ENCODE measurements at places on chromosomes 2 and 18.

- no peak for DNase-seq
These were observed 335.2 kb downstream of the FBXO15 start for GRCh38 chr18:73812423-73812822.

DNA sequence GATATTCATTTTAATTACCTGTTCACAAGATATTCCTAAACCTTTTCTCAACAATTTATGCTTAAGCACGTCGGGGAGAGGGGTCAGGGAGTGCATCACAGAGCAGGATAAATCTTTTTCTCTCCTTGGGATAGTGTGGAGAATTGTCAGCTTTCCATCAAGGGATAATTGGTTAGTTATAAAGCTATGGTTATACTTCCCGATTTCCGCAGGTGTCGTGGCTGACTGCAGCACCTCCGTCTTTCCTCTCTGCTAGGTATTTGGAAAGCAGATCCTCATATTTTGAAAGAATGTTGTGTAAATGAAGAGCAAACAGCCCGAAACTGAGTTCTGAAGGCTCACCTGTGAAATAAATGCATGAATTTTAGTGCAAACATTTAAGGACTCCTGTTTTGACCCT, 778 bp downstream of the DYNC2LI1 start:
- DNase-seq, result no peak

GRCh38 chr2:207734264-207734635, 22.8 kb downstream of the CCNYL1 start:
- DNase-seq, result no peak

DNA sequence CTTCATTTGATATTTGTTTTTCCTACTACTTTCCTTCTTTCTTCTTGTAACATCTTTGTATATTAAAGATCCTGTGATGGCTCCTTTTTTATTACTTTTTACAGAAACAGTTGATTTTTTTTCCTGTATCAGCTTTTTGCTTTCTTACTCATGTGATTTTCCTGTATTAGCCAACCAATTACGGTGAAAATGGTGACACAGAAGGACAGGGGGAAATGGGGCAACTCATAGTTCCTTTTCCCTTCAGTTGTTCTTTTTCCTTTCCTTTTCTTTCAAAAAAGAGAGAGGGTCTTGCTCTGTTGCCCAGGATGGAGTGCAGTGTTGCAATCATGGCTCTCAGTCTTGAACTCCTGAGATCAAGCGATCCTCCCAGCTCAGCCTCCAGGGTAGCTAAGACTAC, 117.8 kb downstream of the ATL2 start:
- DNase-seq, result no peak

GRCh38 chr2:126309185-126309584, 346.8 kb upstream of the GYPC start:
- no peak for DNase-seq
